CD4-positive, alpha-beta T cell treated with Interleukin-6 at 100 ng/mL for 8 hours (primary cell): ENCODE measurements at places on chromosomes 3 and 15.

GRCh38 chr15:65837301-65838294 is 31.7 kb upstream of the RAB11A start:
- no peak for DNase-seq

DNA sequence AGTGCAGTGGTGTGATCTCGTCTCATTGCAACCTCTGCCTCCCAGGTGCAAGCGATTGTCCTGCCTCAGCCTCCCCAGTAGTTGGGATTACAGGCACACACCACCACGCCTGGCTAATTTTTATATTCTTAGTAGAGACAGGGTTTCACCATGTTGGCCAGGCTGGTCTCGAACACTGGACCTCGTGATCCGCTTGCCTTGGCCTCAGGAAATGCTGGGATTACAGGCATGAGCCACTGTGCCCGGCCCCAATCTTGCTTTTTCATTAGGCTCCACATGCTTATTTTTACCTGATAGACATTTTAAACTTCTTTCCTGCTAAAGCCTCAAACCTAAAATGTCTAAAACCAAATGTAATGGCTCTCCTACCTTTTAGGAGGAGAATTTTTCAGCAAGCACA is 817.0 kb upstream of the NECTIN3 start:
- no peak for DNase-seq

DNA sequence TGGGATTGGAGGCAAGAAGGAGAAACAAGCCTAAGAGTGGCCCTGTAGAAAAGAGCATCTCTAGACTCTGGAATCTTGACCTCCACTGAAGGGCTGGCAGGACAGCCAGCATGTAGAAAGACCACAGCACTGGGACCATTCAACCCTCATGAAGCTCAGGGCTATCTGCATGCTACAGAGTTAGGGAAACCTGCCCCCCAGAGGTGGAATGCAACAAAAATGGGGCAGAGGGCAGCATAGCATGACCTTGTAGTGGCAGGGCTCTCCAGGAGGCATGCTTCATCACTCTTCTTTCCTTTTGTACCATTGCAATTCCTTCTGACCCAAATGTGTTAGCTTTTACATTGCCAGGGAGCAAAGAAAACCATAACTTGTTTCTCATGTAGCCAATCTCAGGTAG is 445.4 kb downstream of the EPHB1 start:
- no peak for DNase-seq

- no peak for DNase-seq
Observed at GRCh38 chr3:122055215-122055614, at the start of gene CD86. TSS of gene CD86 (plus strand) at chr3:122055362. CDS start at chr3:122055490, 128 bp downstream.

- no peak for DNase-seq
Observed at GRCh38 chr15:63019511-63020109, 22.9 kb upstream of the TPM1 start.

DNA sequence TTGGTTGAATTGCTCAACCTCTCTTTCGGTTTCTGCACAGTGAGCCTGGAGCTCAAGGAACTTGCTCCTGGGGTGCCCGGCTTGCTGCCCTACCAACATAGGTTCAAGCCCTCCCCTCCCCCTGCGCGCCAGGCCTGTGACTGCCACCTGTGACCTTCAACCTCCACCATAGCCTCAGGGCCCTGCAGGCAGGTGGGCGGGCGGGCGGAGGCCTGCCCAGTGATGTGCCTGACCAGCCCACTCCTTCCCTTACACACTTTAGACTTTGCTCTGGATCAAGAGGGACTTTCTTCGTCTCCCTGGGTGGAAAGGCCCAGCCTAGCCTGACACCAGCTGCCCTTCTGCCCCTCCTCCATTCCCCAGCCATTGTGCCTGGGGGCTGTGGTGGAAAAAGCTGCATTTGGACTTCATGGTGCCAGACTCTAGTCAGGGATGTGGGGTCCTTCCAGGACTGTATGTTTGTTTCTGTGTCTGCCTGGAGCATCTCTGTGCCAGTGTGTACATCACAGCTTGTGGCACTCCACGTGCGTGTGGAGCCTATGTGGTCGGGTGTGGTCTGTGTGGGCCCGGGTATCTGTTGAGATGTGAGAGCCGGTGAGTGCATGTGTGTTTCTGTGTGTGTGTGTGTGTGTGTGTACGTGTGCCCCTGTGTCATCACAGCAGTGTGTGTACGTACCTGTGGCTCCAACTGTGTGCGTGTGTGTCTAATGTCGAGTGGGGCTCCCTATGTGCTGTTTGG is 9.5 kb downstream of the PRKCD start:
- DNase-seq = no peak

- no peak for DNase-seq
Observed at GRCh38 chr15:57138349-57138788, 219.9 kb downstream of the TCF12 start.

DNA sequence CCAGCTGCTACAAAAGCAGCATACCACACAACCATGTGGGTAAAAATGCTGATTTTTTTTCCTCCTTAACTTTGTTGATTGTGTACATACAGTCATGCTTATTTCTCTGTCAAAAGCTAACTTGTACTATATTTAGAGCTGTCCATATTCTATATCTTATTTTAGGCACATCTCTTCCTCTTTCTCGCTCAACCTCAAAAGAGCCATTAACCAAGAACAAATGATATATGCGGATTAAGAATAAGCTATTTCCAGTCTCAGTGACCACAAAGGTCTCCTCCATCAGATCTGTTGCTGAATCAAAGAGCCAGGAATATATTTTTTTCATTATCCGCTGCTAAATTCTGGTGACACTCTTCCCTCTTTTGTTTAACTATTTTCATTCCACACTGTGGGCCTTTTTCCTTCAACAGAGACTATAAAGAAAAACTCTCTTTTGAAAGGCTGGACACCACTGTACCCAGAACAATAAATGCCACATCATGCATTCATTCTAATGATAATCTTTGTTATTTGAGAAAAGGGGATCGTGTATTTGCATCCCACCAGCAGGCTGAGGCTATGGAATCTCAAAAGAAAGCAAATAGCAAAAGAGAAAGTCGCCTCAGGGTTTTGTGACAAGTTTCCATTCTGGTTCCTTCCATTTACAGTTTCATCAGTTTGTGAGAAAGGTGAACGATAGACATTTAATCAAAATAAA is 8.0 kb downstream of the TMEM212 start:
- DNase-seq = no peak

DNA sequence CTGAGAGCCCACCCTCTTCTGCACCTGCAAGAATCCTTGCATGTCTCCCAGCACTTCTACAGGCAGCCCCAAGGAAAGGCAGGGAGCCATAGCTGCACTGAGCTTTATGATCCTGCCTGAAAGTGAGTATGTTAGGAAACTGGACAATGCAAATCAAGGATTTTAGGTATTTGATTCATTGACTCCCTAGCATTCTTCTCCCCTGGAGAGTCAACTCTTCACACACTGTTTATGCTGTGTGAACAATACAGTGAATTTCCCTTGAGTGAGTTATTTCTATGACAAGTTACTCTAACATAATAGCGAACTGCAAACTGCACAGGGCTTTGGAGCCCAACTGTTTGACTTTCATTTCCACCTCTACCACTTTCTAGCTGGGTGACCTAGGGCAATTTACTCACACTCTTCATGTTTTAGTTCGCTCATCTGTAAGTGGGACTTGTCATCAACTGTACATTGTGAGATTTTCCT is 96.0 kb upstream of the PHLDB2 start:
- DNase-seq = no peak

DNA sequence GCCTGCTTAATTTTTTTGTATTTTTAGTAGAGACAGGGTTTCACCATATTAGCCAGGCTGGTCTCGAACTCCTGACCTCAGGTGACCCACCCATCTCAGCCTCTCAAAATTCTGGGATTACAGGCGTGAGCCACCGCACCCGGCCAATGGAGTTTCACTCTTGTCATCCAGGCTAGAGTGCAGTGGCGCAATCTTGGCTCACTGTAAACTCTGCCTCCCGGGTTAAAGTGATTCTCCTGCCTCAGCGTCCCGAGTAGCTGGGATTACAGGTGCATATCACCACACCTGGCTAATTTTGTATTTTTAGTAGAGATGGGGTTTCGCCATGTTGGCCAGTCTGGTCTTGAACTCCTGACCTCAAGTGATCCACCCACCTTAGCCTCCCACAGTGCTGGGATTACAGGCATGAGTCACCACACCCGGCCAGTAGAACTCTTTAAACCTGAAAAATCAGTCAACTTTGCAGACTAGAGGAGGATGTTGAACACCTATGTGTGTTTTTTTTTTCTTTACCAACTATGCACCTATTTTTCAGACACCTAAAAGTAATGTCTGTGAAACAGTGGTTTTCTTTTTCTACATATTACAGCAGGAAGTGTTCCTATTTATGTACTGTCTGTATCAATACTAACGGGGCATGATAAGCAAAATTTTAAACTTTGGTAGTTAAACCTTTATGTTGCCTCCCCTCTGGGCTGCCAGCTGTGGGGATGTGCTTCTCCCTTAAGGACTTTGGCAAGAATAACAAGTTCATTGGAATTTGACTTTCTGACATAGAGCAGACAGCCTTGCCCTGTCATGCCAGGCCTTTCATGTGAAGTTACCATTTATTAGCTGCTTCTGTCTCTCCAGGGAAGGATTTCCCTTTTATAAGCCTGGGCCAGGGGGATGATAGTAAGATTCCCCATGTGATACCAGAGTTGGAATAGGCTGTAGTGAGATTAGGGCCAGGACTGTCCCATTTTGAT is 8.1 kb downstream of the ARIH2 start:
- DNase-seq = no peak

GRCh38 chr3:27729325-27729724 is 7.2 kb upstream of the EOMES start:
- DNase-seq = no peak

- no peak for DNase-seq
Observed at GRCh38 chr3:59152943-59153342, 103.1 kb upstream of the CFAP20DC start.

DNA sequence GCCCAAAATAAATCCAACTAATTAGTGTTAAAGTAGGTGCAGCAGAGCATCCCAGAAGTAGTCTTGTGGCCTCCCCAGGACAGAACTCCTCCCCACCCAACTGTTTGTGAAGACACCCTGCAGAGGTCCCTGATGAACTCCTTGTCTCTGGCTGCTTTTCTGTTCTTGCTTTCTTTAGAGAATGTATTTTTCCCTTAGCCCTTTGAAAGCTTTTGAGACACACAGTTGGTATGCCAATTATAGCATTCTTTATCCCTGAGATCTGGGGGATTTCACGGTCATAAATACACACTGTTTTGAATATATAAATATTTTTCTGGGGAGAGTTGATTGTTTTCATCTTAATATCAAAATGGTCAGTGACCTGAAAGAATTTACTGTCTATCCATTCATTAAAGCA is 9.8 kb downstream of the TFG start:
- no peak for DNase-seq

GRCh38 chr15:31080591-31081014 is 20.9 kb downstream of the TRPM1 start:
- no peak for DNase-seq

DNA sequence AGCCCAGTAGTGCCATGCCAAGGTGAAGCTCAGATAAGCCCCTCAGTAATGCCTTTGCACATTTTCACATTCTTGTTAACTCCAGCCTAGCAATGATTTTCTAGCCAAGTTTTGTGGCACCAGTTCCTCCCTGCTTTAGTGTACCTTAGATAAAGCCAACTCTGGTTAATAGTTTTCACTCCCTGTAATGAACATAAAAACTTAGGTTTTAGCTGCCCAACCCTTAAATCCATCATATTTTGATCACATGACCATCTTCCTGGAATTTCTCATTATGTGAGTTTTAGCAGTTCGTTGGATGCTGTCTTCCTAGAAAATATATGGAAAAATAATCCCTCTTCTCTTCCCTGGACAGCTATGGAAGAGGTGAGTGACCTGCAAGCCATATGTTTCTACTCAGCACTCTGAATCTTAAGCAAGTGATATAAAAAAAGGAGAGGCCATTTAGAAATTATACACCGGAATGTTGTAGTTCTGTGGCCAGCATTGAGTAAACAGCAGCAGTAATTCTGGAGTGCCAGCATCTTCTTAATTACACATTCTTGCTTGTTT is 62.2 kb upstream of the P2RY1 start:
- DNase-seq = no peak

DNA sequence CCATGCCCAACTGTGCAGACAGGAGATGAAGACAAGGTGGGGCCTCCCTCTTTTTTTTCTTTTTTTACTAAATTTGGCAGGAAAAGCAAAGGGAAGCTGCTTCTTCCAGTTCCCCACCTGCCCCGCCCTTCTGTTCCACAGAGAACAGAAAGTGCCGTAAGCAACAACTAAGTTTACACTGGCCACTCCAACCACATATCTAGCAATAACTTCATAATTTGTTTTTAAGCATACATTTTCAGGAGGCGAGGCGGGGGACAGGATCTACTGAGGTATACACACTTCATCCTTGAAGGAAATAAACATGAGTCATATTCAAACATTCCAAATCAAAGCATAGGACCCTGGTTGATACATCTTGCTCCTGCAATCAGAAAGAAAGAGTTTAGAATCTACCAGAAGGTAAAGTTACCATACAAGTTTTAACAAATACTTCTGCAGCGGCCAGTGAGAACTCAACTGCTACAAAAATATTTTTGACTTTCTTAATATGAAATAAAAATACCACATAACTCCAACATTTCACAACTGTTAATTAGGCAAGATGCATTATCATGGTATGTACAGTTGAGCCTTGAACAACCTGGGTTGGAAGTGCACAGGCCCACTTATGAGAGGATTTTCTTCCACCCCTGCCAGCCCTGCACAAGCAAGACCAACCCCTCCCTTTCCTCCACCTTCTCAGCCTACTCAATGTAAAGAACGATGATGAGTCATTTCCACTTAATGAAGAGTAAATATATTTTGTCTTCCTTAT is 50.7 kb downstream of the FOXP1 start:
- DNase-seq = no peak

DNA sequence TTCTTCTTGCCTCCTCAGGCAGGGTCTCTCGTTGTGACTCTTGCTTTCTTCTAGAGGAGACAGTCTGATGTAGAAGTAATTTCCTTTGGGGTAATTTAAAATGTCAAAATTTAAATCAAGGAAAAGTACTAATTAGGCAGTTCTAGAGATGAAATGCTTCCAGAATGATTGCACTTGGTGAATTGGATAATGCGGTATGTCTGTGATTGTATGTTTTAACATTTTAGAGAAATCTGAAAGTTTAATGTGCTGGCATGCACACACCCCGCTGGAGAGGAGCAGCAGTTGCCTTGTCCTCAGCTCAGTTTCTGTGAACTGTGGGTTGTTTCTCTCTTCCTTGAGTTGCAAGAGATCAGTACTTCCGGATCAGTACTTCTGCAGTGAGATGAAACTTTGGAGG is 322.9 kb upstream of the CTDSPL start:
- no peak for DNase-seq

DNA sequence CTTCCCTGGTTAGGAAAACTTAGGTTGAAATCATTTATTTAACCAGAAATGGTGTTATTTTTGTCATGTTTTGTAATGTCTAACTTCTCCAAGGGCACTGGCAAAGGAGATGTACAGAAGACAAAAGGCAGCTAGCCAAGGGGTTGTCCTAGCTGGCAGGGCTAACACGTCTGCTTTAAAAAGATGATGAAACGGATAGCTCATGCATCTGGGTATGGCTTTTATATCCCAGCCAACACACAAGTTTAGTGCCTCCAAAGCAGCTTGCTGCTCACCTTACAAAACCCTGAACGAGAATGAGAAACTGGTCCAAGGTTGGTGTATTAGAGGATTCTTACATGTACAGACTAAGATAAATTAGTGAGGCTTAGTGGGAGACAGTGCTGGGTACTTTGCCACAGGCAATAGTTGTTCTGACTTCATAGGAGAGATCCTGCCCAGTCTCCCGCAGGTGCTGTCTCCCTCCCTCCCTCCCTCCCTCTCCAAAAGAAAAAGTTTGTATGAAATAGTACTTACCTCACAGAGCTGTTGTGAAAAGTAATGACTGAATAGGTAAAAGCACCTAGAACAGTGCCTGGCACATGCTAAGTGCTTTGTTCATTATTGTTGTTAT is 47.8 kb downstream of the KCNMB2 start:
- DNase-seq = no peak

- DNase-seq = no peak
Observed at GRCh38 chr3:30315447-30315846, 291.0 kb upstream of the TGFBR2 start.
